NCI-H187 (cell line): ENCODE measurements at places on chromosomes 7 and 10.
A peak's percentile ranks its signal among the peaks of the same experiment; 100 is the strongest.

GRCh38 chr7:132422502-132423111 lies 153.7 kb downstream of the PLXNA4 start:
- no peak for DNase-seq

- DNase-seq: no peak
Measured at GRCh38 chr7:6385909-6386560, 61.7 kb downstream of the DAGLB start.

DNA sequence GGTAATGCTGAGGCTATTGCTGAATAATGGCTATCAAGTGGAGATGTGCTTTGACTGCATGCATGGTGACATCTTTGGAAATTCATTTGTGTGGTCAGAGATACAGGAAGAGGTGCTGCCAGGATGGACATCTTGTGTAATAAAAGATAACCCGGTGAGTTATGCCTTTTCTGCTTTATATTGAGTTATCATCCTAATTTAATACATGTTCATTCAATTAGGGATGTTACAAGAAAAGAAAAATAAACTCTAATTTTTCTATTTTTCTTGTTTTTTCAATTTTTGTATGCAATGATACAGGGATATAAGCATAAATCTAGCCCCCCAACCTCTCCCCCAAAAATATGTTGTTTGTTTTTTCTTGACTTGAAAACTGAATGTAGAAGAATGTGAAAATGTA lies 26.4 kb upstream of the LMOD2 start:
- no peak for DNase-seq

DNA sequence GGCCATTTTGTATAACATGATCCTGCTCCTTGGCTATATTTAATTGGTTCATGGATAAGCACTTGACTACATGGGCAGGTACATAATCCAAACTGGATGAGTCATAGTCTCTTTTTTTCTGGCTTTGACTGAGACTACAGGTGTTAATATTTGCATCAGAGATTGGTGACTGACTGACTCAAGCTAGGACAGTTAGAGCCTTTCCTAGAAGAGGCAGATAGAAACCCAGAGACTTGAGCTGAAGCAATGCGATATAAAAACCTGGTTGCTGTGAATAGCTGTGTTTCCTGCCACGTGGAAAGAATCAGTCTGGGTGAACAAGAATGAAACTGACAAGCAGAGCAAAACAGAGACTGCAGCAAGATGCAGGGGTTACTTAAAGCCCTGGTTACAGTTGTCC lies 81.0 kb downstream of the SAMD9 start:
- DNase-seq: no peak

- no peak for DNase-seq
Measured at GRCh38 chr7:7688310-7688709, 30.1 kb downstream of the RPA3 start.

GRCh38 chr7:126750207-126750911 lies 502.4 kb downstream of the GRM8 start:
- no peak for DNase-seq

GRCh38 chr7:18900236-18900635 lies 217.2 kb downstream of the TWIST1 start:
- DNase-seq: no peak

DNA sequence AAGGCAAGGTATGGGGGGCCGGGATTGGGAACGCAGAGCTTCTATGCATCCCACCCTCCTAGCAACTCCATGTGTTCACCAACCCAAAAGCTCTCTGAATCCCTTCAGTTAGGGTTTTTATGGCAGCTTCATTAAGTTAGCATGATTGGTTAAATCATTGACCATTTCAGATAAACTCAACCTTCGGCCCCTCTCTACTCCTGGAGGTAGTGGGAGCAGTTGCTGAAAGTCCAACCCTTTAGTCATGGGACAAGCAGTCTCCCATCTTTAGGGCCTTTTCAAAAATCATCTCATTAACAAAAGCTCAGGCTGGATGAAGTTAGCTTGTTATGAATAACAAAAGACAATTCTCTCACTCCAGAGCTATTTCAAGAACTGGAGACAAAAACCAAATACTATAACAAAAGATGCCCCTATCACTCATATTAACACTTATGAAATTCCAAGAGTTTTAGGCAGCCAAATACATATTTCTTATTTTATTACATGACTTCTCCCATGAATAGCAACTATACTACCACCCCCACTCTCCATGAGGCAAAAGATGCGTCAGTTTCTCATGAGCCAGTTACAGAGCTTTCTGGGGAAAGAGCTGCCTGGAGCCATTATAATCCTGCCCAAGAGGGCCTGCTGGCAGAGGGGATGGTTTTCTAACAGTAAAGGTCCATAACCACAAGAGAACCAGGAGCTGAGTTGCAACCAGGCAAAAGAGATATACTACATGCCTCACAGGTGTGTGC lies 44.6 kb downstream of the SLC16A12 start:
- no peak for DNase-seq

- no peak for DNase-seq
Measured at GRCh38 chr7:28980451-28981160, 22.5 kb upstream of the TRIL start.

DNA sequence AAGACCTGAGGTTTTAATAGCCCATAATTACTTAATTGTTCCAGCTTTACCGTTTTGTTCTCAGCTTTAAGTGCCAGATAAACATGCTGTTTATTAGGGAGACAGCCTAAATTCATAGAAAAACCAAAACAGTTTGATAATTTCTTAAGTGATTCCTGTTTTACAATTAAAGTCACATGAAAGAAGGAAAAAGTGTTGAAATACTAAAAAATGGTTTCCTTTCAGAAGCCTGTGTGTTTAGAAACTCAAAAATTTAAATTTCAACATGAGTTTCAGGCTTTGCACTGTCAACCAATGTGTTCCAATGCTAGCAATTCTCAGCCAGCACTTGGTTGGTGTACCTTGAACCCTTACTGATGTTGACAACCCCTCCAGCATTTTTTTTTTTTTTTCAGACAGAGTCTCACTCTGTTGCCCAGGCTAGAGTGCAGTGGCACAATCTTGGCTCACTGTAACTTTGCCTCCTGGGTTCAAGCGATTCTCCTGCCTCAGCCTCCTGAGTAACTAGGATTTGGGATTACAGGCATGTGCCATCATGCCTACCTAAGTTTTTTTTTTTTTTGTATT lies 135.3 kb downstream of the ICA1 start:
- DNase-seq: no peak

DNA sequence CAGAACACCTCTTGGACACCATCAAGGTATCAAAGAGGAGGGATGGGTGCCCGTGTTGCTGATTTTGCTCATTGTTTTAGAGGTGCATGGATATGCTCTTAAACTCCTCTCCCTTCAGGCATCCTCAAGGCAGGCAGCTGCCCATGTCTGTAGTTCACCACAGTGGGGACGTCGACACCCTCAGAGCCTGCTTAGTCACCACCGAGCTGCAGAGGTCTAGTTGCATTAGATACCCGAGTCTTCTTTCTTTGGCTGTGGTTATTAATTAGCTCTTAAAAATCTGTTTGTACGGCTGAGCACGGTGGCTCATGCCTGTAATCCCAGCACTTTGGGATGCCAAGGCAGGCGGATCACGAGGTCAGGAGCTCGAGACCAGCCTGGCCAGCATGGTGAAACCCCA lies 24.7 kb upstream of the TSPAN13 start:
- DNase-seq: no peak

GRCh38 chr10:110864662-110865140 lies 7.0 kb upstream of the PDCD4 start:
- DNase-seq: no peak

DNA sequence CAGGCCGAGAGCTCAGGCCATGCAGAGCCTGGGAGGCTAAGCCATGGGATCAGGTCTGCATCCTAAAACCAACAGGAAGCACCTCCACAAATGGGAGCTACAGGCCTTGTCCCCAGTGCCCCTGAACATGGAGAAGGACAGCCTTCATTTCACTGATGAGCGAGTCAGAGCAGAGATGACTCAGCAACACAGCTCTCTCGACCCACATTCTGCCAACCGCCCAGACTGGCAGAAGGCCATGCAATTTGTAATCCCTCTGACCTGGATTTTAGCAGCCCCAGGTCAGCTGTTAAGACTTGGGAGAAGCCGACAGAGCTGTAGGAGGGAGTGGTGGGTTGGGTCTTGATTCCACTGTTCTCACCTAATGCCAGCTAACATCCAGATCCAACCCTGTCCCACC lies 25.5 kb downstream of the VOPP1 start:
- no peak for DNase-seq

DNA sequence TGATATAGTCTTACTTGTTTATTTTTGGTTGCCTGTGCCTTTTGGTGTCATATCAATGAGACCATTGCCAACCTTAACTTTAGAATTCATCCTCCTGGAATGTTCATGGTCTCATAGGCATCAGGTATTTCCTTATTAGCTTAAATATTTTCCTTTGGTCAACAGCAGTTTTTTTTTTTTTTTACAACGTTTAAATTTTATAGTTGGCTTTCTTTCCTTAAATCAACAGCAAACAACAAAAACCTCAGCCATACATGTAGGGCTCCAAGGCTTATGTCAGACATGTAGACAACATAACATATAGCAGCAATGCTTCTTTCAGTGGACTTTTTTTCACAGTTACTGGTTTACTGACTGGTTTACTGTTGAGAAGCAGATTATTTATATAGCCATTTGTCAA lies 22.7 kb downstream of the ENTPD7 start:
- no peak for DNase-seq

- no peak for DNase-seq
Measured at GRCh38 chr10:102691285-102692066, 22.7 kb downstream of the ARL3 start.

GRCh38 chr10:62839590-62839989 lies 23.4 kb upstream of the EGR2 start:
- DNase-seq: no peak

GRCh38 chr7:130142654-130143333 lies 62.4 kb downstream of the TMEM209 start:
- no peak for DNase-seq

DNA sequence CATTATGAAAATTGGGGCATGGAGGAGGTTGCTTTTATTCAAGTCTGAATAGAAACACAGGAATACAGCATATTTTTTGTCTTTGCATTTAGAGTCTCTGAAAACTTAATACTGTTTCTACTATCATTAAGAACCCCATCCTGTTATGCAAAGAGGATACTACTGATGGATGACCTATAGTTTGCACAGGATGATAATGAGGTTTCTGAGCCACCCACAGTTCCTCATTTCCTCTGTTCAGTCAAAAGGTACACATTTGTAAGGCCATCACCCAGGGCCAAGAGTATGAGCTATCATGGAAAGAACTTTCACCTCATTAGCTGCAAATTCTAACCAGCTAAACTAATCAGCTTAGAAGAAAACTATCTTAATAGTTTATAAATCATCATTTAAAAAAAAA lies 213.0 kb upstream of the CHRM2 start:
- no peak for DNase-seq

- DNase-seq: peak; percentile 43
Measured at GRCh38 chr10:689452-690371, at the start of gene DIP2C. Gene DIP2C (minus strand): TSS chr10:689668. CDS start chr10:689578, 90 bp downstream.

- DNase-seq: no peak
Measured at GRCh38 chr10:6180480-6181110, 22.1 kb upstream of the PFKFB3 start.

DNA sequence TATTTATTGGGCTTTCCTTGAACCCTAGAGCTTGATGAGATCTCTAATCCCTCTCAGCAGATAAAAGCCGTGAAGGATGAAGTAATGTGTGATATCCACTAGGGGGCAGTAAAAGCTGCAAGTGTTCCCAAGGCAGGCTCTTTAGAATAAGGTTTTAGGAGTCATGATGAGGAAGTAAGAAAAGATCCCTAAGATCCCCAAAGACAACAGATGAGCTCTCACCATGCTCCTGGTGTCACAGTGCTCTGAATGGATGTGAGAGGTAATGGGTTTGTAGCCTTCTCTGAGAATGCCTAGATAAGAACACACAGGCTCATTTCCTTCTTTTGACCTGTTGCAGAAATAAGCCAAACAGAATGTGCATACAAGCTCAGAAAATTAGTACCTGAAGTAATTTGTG lies 70.4 kb upstream of the ITPRID1 start:
- DNase-seq: no peak

DNA sequence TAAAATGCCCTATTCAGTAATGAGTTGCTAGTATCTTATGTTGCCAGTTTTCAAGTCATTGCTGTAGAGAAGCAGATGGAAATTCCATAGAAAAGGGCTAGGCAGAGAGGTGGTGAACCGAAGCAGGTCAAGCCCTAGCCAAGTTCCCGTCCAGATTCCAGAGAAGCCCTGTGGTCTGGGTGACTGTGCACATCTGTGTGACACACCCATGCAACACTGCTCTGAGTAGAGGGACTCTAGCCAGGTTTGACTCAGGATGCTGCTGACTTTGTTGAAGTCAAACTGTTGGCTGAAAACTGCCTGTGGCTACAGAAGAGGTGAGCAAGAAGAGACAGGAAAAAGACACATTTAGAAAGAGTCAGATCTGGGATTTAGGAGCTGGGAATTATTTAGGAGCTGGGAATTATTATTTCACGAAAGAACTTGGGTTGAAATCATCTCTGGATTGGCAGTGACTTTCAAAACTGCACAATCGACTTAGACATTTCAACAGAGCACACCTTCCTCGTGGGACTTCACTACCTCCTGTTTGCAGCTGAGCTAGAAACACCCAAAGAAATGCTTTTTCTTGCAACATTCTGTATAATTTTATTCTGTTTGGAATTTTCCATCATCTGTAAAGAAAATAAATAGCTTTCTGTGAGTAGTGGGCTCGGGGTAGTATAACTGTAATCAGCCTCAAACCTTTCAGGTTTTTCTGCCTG lies 149.1 kb upstream of the PRKCQ start:
- DNase-seq: no peak

DNA sequence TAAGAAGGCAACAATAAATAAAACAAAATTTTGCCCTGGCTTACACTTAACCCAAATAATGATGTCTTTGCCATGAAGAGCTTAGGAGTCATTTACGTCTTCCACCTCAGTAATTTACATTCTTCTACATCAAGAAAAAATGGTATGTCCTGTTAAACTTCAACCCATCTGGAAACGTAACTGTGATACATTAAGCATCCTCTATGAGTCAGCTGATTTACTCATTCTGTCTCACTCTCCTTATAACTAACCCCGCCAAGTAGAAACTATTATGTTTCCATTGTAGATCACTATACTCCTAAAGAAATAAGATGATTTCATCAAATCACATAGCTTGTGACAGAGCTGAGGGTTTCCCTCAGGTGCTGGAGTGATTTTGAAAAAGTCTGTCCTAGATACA lies 330.7 kb downstream of the CDC14C start:
- no peak for DNase-seq

- DNase-seq: no peak
Measured at GRCh38 chr7:64618785-64619456, 47.0 kb upstream of the ZNF107 start.

DNA sequence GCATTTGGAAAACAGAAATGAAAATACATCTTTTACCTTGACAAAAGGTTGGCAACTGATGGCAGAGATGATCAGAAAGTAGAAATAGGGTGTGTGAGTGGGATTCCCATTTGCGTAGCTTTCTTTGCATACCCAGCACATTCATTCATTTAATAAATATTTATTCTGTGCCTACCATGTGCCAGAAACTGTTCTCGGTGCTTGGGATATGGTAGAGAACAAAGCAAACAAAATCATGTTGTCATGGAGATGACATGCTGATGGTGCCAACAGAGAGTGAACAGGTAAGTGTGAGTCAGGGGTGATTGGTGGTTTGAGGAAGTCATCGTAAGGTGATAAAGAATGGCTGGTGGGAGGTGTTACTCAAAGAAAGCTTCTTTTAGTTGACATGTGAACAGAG lies 45.4 kb downstream of the CACNB2 start:
- no peak for DNase-seq

- no peak for DNase-seq
Measured at GRCh38 chr7:12553416-12553815, 17.1 kb upstream of the SCIN start.

GRCh38 chr10:96502561-96503282 lies 11.0 kb downstream of the TLL2 start:
- DNase-seq: peak; percentile 45
